ENCODE measurements at places on chromosomes 1 and 21.

DNA sequence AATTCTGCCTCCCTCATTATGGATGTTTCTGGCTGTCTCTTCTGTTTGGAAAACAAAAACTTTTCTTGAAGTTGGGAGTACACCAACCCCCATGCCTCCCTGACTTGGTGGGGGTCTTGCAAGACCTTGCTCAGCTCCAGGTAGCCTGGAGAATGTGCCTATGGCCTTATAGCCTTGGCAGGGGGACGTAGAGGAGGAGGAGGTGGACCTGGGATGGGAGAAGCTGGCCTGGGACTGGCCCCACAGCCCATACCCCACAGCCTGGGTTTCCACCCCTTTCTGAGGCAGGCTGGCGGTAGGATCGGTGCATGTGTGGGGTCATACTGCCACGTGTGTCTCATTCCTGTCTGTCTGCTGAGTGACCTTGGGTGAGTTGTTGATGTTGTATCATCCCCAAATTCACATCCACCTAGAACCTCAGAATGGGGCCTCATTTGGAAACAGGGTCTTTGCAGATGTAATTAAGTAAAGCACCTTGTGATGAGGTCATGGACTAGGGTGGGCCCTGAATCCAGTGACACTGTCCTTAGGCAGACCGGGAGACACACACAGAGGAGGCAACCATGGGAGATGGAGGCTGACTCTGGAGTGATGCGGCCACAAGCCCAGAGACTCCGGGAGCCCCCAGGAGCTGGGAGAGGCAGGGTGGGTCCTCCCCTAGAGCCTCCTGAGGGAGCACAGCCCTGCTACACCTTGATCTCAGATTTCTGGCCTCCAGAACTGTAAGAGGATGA is 18.5 kb downstream of the OBSCN start:
- no peak for DNase-seq

GRCh38 chr1:41033272-41033671 is 11.7 kb upstream of the SLFNL1 start:
- no peak for DNase-seq

GRCh38 chr1:155499953-155500639 is 62.5 kb downstream of the ASH1L start:
- DNase-seq = peak; percentile 22

GRCh38 chr1:41683681-41684500 is 199.4 kb upstream of the EDN2 start:
- no peak for DNase-seq

DNA sequence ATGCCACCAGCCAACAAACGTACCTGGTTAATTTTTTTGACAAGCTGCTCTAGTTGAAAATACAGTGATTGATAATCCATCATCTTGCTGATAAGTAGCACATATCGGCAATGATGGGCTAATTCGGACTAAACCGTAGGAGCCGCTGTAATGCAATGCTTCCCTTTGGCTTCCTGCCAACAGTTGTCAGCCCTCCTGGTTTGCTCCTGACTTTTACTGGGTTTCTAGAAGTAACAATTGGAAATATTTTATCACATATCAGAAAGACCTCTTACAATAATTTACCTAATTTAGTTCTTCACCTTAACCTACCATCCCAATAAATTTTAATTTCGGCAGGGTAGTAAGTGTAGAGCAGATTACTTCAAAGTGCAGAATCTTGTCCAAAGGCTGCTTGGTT is 148.5 kb downstream of the DHRS3 start:
- DNase-seq = no peak

GRCh38 chr1:234062166-234062565 is 157.7 kb downstream of the SLC35F3 start:
- no peak for DNase-seq

- no peak for DNase-seq
Measured at GRCh38 chr21:19833082-19833481, 1165.1 kb upstream of the NCAM2 start.

DNA sequence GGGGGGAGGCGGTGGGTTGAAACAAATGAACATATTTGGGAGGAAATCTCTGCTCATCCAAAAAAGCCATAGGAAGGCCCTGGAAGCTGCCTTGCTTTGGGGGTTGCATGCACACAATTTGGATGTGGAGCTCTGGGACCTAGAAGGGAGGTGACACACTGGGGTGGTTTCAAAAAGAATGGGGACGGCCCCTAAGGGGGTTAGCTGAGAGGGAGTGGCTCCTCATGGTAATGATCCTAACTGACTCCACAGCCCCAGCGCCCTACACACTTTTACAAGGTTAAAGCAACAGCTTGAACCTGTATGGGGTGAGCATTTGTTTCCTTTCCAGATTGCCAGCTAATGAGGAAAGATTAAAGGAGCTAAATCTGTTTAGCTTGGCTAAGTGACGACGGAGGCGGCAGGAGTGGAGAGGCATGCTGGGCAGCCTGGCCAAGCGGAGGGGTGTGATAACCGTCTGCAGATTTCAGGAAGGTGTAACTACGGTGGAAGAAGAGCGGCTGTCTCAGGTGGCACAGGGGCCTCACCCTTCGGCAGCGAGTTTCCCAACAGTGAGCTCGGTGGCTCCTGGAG is 107.3 kb downstream of the RNF220 start:
- no peak for DNase-seq

DNA sequence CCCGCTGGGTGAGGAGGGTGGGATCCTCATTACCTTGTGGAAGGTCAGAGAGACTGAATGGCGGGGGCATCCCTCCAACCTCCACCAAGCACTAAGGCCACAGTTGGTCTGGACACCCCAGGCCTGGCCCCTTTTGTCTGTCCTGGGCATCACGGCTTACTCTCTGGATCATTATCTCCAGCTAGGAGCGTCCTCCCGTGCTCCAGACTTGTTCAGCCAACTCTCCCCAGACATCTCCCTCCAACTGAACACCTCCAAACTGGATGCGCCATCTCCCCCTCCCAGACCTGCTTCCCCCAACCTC is 7.3 kb upstream of the GJB5 start:
- no peak for DNase-seq

DNA sequence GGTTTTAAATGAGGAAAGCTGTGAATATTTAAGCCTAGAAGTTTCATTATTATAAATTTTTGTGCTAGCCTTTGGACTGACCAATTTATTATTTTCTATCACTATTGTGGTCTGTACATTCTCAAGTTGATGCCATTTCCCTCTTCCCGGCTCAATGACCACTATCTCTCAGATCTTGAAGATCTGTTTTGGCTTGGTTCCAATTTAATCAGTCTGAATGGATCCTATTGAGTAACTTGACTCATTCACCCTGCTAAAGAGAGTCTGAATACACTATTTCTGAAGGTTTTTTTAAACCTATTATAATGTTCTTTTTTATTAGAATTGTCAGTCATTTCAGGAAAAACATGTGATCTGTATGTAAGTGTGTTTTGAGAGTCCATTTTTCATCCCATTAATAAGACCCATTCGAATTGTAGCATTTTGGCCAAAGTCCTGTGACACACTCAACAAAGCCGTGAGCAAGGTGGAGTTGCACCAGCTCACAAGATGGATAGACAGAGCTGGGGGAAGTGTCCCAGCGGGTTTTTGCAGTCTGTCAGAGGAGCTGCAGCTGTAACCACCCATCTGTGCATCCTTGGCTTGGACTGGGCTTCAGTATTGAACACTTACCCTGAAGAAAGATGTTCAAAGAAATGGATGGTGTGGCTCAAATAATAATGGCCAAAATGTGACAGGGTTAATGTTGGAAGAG is 145.6 kb downstream of the NFIA start:
- DNase-seq = no peak

GRCh38 chr1:53628286-53628955 is 110.5 kb downstream of the GLIS1 start:
- no peak for DNase-seq

DNA sequence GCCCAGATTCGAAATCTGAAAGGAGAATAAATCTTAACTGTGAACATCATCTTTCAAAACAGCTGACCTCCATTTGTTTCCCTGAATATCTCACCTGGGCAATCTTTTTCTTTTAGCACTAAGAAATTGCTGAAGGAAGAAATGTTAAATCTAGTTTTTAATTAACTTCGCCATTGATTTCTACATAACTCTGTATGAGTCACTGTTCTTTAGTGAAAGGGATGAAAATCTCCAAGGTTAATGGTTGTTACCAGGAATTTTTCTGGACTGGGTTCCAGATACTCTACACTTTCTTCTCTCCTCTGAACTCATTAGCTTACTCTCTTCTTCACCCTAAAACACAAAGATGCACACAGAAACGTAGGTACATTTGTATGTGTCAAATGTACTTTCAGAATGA is 235.7 kb downstream of the BACH1 start:
- no peak for DNase-seq

GRCh38 chr1:6593810-6594209 is 8.9 kb downstream of the KLHL21 start:
- DNase-seq = no peak

- DNase-seq = no peak
Measured at GRCh38 chr1:178776553-178776952, 51.5 kb downstream of the RALGPS2 start.

DNA sequence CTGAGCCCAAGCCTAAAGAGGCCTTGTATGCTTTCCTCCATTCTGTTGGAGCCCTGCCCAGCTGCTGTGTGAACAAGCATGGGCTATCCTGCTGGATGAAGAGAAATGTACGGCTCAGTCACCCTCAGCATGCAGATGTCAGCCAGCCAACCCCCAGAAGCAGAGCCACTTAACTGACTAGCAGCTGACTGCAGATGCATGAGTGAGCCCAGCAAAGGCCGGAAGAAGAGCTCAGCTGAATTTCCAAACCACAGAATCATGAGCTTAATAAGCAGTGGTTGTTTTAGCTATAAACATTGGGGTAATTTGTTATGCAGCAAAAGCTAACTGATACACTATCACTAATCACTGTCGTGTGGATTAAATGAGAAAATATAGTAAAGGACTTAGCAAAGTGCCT is 39.0 kb downstream of the FOXO6 start:
- DNase-seq = no peak

- DNase-seq = no peak
Measured at GRCh38 chr1:28416509-28417194, 47.1 kb downstream of the PHACTR4 start.

DNA sequence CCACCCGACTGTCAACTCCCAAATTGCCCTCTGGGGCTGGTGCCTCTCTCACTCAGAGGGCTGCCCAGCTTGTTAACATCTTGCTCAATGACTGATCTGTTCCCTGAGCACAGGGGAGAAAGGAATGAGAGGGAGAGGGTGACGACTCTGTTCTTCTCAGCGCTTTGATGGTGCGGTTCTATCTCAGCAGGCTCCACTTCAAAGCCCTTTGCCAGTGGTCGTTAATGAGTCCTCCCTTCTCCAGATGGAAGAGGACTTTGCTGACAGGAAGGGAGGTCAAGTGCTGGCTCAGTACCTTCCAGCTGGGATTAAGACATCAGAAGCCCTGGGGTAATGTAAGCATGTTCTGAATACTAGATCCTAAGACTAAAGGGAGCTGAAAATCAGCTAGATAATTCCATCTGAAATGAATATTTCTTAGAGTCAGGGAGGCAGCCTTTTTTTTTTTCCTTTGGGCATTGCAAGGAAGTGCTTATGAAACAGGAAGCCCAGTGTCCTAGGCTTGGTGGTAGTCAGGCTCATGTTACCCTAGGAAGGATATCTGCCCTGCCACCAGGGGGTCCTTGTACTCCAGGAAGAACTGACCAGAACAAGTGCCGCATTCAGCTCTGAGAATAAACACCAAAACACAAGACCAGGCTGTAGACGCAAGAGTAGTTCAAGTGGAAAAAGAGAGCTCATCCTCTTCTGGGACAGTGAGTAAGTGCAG is 4.7 kb downstream of the FMOD start:
- DNase-seq = no peak

GRCh38 chr21:27244352-27244751 is 277.5 kb upstream of the ADAMTS5 start:
- no peak for DNase-seq

DNA sequence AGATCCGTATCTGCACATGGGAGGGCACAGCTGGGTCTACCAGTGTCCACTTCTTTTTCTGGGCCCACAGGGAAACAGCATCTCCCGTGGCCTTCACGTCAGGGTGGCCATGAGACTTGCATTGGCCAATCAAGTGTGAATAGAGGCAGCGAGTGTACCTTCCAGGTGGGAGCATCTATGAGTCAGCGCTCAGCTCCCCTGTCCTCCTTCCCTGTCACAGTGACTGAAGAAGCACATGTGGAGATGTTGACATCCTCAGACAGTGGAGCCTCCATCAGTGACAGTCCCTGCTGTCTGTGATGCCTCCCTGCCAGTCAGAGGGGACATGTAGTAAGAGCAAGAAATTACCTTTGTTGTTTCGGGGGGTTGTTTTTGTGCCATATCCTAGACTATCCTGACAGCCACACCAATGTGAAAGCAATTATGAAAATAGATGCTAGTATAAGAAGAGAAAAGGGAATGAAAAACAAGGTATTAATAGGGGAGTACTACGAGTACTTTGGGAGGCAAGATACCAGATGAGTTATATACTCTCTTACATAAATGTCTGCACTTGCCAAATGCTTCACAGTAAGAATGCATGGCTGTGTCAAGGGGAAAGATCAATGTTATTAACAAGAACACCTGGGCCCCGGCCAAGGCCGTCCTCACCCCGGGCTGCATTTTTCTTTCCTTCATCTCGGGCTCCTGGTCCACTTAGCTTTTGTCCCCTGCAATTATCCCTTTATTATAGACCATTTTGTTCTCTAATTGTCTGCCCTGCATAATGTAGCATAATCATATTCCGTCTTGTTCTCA is 86.0 kb downstream of the MATN1 start:
- DNase-seq = no peak

DNA sequence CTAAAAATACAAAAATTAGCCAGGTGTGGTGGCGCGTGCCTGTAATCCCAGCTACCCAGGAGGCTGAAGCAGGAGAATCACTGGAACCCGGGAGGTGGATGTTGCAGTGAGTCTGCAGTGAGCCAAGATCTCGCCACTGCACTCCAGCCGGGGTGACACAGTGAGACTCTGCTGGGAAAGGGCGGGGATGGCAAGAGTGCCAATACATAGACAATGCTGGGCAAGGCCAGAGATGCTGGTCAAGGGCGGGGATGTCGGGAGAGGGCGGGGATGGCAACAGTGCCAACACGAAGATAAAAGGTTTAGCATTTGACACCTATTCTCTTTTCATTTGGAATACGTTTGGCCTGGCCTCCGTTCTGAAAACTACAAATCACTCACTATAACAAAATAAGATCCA is 11.0 kb downstream of the SSU72 start:
- no peak for DNase-seq

DNA sequence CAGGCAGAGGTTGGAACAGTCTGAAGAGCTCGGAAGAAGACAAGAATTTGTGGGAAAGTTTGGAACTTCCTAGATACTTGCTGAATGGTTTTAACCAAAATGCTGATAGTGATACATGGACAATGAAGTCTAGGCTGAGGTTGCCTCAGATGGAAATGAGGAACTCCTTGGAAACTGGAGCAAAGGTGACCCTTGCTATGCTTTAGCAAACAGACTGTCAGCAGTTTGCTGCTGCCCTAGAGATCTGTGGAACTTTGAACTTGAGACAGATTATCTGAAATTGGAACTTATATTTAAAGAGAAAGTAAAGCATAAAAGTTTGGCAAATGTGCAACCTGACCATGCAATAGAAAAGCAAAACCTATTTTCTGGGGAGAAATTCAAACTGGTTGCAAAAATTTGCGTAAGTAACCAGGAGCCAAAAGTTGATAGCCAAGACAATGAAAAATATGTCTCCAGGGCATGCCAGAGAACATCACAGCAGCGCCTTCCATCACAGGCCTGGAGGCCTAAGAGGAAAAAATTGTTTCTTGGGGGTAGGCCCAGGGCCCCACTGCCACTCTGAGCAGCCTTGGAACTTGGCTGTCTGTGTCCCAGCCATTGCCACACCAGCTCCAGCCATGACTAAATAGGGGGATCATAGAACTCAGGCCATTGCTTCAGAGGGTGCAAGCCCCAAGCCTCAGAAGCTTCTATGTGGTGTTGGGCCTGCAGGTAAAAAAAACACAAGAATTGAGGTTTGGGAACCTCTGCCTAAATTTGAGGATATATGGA is 675.3 kb downstream of the LTN1 start:
- DNase-seq = no peak

GRCh38 chr1:245258271-245258920 is 103.6 kb downstream of the KIF26B start:
- DNase-seq = no peak

All from renal pelvis (tissue), 12 donors.